Kidney (tissue), 22 donors: ENCODE measurements at places on chromosomes 6 and 20. TPM values are rescaled to one million over a fixed set of nuclear protein-coding genes. Genes with fewer than 3 reads are reported as not detected.
A peak's percentile ranks its signal among the peaks of the same experiment; 100 is the strongest.

The CTSZ gene
- 234 TPM for polyA plus RNA-seq

The ANGPT4 gene
- polyA plus RNA-seq = 0.24 TPM

The WFDC10B gene
- polyA plus RNA-seq = not detected

The RBBP9 gene
- polyA plus RNA-seq = 15.2 TPM

The PACRG gene
- 20.0 TPM for polyA plus RNA-seq

The RCAN2 gene
- polyA plus RNA-seq = 37.4 TPM

The PM20D2 gene
- polyA plus RNA-seq = 5.7 TPM

- H3K27ac ChIP-seq = no peak overlapping the region
- no peaks in the 10 kb centered on the region for H3K36me3 ChIP-seq
- H3K4me3 ChIP-seq = no peak overlapping the region
- H3K4me1 ChIP-seq = no peaks in the 10 kb centered on the region
These were observed 43.7 kb upstream of the CEP162 start for GRCh38 chr6:84271061-84271716.

GRCh38 chr6:169564453-169565240 lies 137.2 kb downstream of the WDR27 start:
- no peaks in the 10 kb centered on the region for H3K36me3 ChIP-seq
- H3K4me1 ChIP-seq = no peaks in the 10 kb centered on the region
- H3K27me3 ChIP-seq = no peaks in the 10 kb centered on the region
- no peak overlapping the region for H3K27ac ChIP-seq
- DNase-seq = no peak
- H3K4me3 ChIP-seq = no peak overlapping the region

- H3K27me3 ChIP-seq = no peaks in the 10 kb centered on the region
- DNase-seq = no peak
- no peak overlapping the region for H3K27ac ChIP-seq
- H3K4me3 ChIP-seq = no peak overlapping the region
These were observed 24.0 kb upstream of the NPBWR2 start for GRCh38 chr20:64131406-64131805.

DNA sequence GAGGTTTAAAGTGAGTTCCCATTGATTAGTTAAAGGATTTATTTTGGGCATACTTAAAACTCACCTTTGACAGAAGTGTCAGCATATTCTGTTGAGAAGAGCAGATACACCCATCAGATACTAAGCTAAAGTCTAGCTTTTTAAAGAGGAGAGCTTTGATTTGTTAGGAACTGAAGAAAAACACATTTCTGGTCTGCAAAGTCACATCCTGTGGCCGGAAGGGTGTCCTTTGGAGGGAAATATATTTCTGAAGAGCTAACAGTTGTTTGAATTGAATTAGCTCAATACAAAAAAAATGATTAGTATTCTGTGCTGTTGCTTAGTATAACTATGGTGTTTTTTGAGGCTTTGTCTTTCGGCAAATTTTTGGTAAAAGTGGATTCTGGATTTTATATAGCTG lies 302.7 kb downstream of the RFPL4B start:
- no peaks in the 10 kb centered on the region for H3K36me3 ChIP-seq
- no peaks in the 10 kb centered on the region for H3K27me3 ChIP-seq
- no peak overlapping the region for H3K27ac ChIP-seq
- no peak overlapping the region for H3K4me3 ChIP-seq
- no peaks in the 10 kb centered on the region for H3K4me1 ChIP-seq
- no peak for DNase-seq

GRCh38 chr20:1505361-1505760 lies 14.1 kb upstream of the SIRPB2 start:
- H3K27me3 ChIP-seq = no peaks in the 10 kb centered on the region
- no peaks in the 10 kb centered on the region for H3K4me1 ChIP-seq
- DNase-seq = no peak
- no peak overlapping the region for H3K27ac ChIP-seq

- peak; percentile 83 for DNase-seq
- H3K27ac ChIP-seq = peak overlapping the region; percentile 61
- peaks cover 7% of the 10 kb centered on the region for H3K4me1 ChIP-seq
These were observed 609 bp downstream of the OGFRL1 start for GRCh38 chr6:71289039-71289801.

DNA sequence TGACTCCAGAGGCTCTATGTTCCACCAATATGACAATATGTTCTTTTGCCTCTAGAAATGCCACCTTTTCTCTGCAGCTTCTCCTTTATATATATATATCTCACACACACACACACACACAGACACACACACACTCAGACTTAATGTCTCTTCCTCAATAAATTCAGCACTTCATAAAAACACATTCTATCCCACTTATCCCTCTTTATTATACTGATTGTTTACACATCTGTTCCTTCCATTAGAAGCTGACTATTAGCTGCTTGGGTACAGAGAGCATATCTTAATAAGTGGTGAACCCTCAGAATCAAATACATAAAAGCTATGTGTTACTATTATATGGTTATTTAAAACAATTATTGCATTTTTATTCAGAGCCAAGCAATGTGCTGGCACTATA lies 23.3 kb downstream of the NRSN1 start:
- H3K27ac ChIP-seq = no peak overlapping the region
- no peak overlapping the region for H3K4me3 ChIP-seq
- no peaks in the 10 kb centered on the region for H3K36me3 ChIP-seq
- no peak for DNase-seq
- H3K27me3 ChIP-seq = no peaks in the 10 kb centered on the region

DNA sequence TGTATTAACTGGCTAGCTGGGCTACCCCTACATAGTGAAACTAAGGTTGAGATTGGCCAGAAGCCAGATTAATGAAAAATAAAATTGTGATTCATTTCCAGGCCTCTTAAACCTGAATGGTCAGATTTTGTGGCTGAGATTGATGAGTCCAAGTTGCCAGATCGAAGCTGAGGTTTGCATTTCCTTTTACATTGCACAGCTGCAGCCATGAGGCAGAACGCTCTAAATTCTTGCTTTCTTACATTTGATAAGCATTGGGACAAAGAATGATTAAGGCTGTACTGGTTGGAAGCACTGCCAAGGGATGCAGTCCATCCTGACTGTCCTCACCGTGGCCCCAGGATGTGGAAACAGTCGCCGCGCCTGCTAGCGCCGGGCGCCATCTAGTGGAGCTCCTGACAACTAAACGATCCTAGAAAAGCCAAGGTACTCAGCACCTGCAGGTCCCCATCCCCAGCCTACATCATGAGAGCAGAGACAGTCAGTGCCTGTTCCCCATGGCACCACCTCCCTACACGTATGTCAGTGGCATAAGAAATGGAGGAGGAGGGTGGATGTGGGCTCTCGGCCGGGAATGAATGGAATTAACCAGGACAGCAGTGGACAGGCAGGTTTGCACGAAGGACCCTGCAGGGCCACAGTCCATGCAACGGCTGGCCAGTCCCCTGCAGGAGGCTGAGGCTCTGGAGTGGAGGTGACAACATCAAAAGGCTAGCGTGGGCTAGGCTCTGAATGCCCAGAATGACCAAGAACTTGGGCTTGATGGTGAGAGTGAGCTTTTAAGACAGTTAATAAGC lies 19.0 kb downstream of the PXDC1 start:
- H3K4me3 ChIP-seq = no peak overlapping the region
- peak; percentile 80 for DNase-seq
- H3K27me3 ChIP-seq = no peaks in the 10 kb centered on the region
- H3K27ac ChIP-seq = no peak overlapping the region
- H3K36me3 ChIP-seq = peaks cover 41% of the 10 kb centered on the region

DNA sequence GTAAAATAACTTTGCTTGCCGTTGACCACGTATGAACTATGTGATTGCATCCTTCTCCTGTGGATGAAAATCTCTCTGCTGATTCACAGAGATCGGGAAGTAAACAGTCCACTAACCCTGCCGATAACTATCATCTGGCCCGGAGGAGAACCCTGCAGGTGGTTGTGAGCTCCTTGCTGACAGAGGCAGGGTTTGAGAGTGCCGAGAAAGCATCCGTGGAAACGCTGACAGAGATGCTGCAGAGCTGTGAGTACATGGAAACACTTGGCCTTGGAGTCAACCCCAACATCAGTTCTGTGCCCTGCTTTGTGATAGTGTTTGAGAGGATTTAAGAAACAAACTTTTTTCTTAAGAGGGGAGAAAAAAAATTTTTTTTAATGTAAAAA lies 937 bp downstream of the TAF8 start:
- H3K4me3 ChIP-seq = peak overlapping the region; percentile 92
- H3K27me3 ChIP-seq = no peaks in the 10 kb centered on the region
- DNase-seq = no peak
- H3K36me3 ChIP-seq = no peaks in the 10 kb centered on the region
- peaks cover 34% of the 10 kb centered on the region for H3K4me1 ChIP-seq
- H3K27ac ChIP-seq = no peak overlapping the region

DNA sequence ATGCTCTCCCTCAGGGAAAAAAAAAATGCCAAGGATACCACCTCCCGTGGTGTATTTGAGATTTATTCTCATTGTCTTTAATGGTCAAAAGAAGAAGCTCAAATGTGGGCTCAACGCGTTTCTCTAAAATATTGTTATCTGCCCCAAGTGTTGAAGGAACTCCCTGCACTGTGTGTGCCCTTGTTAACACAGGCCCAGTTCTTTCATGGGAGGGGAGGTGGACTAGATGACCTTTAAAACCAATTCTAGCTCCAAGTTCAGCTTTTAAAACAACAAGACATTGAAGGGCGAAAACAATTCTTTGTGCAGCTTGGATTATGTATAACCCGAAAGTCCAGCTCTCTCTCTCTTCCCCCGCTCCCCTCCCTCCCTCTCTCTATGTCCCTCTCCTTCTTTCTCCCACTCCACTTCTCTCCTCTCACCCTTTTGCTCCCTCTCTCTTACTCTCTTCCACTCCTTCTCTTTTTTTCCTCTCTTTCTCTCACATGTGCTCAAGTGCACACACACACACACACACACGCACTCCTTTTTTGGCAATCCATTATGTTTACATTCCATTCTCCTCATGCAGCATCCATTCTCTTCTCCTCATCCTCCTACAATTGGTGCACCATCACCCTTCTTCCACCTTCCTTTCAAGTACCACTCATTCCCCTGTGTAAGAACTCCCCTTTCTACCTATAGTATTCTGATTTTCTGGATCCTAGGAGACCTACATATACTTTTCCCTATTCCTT lies 8.5 kb downstream of the HLA-DMB start:
- no peak overlapping the region for H3K27ac ChIP-seq
- no peaks in the 10 kb centered on the region for H3K36me3 ChIP-seq
- H3K27me3 ChIP-seq = no peaks in the 10 kb centered on the region
- H3K4me1 ChIP-seq = no peaks in the 10 kb centered on the region
- no peak for DNase-seq

DNA sequence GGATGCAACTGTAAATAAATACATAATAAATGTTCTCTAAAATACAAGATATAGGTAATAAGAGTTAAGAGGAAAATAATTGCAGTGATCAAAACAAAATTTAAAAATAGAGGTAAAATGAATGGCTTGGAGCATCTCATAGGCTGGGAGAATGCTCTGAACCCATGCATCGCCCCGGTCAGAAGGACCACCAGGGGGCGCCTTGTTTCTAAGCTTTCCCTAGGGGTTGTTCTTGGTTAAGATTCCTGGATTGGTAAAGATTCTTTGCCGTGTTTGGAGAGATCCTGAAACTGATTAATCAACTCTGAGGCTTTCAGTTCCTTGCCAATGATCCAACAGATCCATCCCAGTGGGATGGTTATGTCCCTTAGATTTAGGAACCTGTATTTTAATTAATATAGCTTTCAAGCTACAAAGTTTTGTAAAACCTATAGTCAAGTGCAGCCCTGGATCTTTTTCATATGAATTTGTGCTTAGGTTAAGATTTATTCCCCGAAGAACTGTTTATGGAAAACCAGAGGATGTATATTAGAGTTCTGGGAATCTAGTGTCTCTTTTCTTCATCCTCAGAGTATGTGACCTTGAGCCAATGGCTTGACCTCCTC lies 45.3 kb upstream of the PRELID3B start:
- no peaks in the 10 kb centered on the region for H3K36me3 ChIP-seq
- H3K4me1 ChIP-seq = no peaks in the 10 kb centered on the region
- peak; percentile 80 for DNase-seq
- H3K27ac ChIP-seq = no peak overlapping the region
- no peak overlapping the region for H3K4me3 ChIP-seq

GRCh38 chr6:144286503-144287393 lies 1.6 kb downstream of the UTRN start:
- peak overlapping the region; percentile 73 for H3K4me3 ChIP-seq
- no peaks in the 10 kb centered on the region for H3K4me1 ChIP-seq
- no peaks in the 10 kb centered on the region for H3K27me3 ChIP-seq
- peak; percentile 92 for DNase-seq

DNA sequence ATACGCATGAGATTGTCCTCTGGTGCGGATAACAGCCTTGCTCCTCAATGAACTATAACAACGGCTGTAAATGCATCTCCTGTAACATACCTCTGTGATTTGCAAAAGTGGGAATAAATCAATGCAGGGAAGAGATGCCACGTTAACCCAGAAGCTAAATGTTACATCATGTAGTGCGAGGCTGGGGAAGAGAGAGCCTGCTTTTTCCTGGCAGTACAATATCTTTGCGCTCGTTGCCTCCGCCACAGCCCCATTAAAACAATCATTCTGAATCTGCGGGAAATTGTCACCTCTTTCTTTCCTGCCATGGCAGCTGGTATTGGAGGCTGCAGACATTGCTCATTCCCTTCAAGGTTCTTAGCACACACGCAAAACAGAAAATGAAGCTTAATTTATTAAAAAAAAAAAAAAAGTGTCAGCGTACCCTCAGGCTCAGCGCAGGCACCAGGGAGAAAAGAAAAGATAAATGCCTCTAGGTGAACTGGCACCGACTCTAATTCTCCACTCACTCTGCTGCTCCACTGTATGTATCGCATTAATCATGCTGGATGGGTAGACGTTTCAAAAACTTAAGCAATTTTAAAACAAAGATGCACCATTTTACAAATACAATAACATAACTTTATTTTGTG lies 70.2 kb upstream of the TFB1M start:
- H3K36me3 ChIP-seq = no peaks in the 10 kb centered on the region
- no peaks in the 10 kb centered on the region for H3K4me1 ChIP-seq
- H3K4me3 ChIP-seq = no peak overlapping the region
- H3K27me3 ChIP-seq = no peaks in the 10 kb centered on the region
- no peak overlapping the region for H3K27ac ChIP-seq

GRCh38 chr6:52937908-52938307 lies 28.4 kb upstream of the GSTA3 start:
- H3K36me3 ChIP-seq = no peaks in the 10 kb centered on the region
- DNase-seq = no peak
